ENCODE measurements at places on chromosomes 5 and 9.
A peak's percentile ranks its signal among the peaks of the same experiment; 100 is the strongest.

DNA sequence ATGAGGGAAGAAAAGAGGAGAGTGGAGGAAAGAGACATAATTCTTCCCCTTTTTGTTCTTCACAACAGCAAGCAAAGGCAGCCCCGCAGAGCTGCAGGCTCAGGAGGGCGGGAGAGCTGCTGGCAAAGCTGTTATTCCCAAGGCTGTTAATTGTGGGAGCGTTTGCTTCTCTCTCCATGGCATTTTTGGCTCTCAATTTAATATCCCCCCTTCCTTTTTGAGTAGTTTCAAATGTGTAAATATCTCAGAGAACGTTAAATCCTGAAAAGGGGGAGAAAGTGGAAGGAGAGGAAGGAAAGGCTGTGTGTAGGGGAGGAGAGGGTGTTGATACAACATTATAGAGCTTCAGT is 165.7 kb downstream of the NSG2 start:
- no peak for DNase-seq

DNA sequence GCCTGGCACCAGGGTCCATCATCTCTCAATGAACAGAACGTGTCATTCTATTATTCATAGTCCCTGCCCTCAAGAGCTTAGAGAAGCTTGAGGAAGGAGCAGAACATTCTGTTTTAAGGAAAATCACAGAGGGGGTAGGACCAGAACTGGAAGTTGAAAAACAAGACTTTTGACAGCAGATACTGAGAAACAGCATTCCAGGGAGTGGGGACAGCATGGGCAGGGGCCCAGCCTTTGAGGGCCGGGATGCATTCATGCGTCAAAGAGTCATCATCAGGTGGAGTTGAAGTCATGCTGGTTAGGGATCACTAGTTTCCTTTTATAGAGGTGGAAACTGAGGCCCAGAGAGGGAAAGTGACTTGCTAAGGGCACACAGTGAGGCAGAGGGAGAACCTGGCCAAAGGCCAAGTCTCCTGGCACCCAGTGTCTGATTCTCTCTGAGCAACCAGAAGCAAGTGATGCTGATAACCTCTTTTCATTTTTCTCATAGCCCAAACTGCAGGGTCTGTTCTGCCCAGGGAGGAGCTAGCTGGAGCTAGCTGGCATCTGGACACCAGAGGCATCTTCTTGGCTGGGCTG is 41.5 kb upstream of the STXBP1 start:
- DNase-seq: no peak

DNA sequence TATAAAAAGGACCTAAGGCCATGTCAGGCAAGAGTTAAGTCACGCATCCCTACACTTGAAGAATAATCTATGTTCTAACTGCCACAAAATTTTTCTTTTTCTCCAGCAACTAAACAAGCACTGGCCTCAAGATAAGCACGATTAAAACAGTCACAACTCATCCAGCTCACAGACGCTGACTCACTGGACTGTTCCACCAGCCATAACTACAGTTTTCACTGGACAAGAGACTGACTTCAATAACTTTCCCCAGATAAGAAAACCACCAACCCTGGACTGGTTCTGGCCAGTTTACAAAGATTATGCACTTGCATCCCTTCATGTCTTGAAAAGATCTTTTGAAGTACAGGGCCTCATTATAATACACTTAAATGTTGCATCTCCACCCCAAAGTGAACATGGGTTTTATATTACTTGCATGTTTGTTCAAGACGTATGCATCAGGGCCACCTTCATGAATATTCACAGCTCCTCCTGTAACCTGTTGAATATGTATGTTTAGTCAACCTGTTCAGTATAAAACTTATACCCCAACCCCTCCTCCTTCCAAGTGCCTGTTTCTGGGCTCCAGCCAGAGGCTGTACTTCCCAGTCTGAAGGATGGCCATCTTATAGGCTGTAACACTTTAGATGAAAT is 129.3 kb upstream of the EPB41L4A start:
- no peak for DNase-seq

DNA sequence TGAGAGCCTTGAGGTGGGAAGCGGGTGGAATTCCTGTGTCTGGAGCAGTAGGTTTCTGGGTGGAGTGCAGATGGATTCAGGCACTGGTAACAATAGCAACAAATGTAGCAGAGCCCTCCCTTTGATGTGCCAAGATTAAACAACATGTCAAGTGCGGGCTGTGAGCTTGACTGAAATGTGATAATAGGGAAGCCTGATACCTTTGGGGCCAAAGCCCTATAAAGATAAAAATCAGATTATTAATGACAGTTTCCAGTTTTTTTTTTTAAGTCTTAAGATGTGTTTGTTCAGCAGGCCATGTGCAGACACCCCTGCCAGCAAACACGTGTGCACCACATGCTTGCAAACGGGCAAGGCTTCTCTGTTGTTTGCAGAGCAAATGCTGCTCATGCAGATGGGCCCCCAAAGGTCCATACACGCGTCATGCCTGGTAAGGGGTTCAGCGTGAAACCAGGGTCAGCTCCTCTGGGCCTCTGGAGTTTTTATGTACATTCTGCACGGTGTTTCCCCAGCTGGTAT is 193.2 kb downstream of the GADD45G start:
- DNase-seq: peak; percentile 46

- peak; percentile 67 for DNase-seq
Measured at GRCh38 chr5:72107131-72107900, at the start of gene MAP1B. MAP1B (plus strand) TSS chr5:72107475; CDS start chr5:72107532, 57 bp downstream.

DNA sequence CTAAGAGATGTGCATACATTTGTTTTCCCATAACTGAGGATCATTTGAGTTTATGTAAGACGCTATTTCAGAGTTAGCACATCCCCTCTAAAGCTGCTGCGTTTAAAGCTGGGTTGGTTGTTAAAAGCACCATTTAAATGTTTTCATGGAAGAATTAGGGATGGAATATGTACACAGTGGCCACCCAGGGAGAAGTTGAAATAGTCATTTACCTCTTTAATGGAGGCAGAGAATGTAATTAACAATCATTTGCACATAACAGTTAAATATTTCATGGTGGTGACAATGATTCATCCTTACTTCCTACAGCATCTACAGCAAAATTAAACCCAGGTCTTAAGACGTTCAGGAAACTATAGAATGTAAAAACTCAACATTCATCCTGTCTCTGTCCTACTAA is 100.3 kb downstream of the KIF4B start:
- DNase-seq: no peak

- DNase-seq: no peak
Measured at GRCh38 chr5:109671136-109671535, 18.6 kb upstream of the MAN2A1 start.

DNA sequence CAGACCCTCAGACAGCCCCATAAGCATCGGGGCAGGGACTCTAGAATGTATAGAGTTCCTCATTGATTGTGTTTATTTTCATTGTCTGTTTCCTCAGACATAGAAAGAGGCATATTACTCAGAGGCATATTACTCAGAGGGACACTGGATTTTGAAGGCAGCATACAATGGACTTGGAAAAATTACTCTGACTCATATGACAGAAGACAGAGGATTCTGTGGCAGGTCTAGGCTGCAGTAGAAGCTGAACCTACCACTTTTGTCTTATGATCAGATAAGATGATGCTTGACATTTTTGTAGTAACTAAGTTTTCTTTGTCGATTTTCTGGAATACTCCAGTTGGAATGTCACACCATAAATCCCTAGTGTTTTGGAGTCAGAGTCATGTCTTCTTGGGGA is 105.2 kb downstream of the ST8SIA4 start:
- DNase-seq: no peak

- DNase-seq: no peak
Measured at GRCh38 chr9:16532681-16533450, 337.6 kb downstream of the BNC2 start.

DNA sequence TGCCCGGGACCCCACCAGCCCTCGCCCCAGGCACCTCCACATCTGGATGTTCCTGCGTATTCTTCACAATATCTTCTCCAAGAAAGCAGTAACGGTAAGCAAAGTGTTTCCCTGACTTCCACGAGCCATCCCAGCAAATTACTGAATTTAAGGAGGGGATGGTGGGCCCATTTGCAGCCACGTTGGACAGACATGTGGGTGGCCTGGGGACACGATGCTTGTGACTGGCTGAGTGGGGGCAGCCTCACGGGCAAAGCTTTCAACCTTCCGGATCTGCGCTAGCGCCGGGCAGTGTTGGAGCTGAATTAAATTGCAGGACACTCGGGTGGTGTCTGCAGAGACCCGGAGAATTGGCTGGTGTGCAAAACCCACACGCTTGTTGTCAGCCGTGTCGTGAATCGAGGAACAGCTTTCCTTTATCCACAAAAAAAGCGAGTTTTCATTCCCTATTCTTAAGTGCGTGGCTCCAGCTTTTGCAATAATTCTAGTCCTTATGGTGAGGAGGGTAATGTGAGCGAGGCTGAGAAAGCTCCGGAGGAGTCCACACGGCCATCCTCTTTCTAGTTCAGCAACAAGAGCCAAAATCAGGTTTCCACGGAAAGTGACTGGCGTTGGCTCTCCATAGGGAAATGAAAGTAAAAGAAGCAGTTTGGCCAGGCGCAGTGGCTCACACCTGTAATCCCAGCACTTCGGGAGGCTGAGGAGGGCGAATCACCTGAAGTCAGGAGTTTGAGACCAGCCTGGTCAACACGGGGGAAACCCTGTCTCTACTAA is 17.5 kb upstream of the CLPTM1L start:
- DNase-seq: no peak

- no peak for DNase-seq
Measured at GRCh38 chr5:173762930-173763329, 125.2 kb upstream of the CPEB4 start.

GRCh38 chr5:175657593-175658271 is at the start of gene HRH2:
HRH2 (plus strand) TSS chr5:175658071; CDS start chr5:175683234, 25,163 bp downstream.
- peak; percentile 0 for DNase-seq

- no peak for DNase-seq
Measured at GRCh38 chr9:127221695-127222094, 42.9 kb upstream of the GARNL3 start.

Measured in NCI-H1105 treated with DMSO at 0.1 percent for 48 hours (cell line).